ENCODE measurements at places on chromosomes 7 and 10.

- DNase-seq, result no peak
These were observed 16.7 kb downstream of the FAM53B start for GRCh38 chr10:124727361-124727960.

DNA sequence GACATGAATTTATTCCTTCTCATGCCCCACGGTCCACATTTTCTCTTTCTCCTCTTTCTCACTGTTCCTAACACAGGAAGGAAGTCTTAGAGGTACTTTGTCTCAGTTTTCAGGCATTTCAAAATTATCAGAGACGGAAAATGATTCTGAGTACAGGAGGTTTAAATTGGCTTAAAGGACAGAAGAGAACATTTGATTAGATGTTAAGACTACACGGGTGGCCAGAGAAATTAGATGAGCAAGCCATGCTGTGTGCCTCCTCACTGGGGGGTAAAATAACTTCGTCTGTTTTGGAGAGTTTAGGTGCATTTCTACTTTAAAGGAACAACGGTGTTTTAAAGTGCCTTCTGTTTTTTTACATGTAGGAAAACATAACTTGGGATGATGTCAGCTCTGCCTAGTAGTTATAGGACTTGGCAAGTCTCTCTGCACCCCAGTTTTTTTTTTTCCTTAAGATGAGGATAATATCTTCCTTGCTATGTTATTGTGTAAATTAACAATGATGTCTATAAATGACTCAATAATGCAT is 66.9 kb downstream of the MCMBP start:
- no peak for DNase-seq

- no peak for DNase-seq
These were observed 243.2 kb downstream of the SDK1 start for GRCh38 chr7:3544202-3544601.

- no peak for DNase-seq
These were observed 554.3 kb downstream of the TYW1 start for GRCh38 chr7:67550801-67551436.

DNA sequence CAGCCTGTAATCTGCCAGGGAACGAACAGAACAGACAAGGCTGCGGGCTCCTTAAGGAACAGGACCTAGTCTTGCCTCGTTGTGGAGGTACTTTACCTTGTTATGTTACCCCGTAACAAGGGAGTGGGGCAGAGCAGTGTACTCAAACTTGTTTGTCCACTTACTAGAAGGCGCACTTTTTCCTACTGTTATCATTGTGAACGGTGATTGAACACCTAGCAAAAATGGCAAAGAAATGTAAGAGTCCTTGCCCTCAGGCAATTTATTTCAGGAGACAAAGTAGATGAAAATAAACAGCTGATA is 620 bp upstream of the IMPDH1 start:
- no peak for DNase-seq

GRCh38 chr7:116546054-116546453 is 21.2 kb downstream of the CAV1 start:
- DNase-seq, result no peak

DNA sequence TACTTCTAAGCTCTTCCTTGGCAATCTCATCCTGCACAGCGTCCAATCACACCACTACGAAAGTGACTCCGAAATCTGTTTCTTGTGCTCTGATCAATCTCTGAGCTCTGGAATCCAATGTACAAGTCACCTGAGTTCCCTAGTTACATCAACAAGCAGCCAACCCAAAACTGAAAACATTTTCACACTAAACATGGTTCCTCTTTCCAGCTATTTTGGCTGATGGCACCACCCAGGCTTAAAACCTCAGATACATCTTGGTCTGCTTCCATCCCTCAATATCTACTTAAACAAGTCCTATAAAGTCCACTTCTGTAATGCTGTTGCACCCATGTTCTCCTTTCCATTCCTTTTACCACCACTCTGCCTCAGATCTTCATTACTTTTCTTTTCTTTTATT is 3.6 kb downstream of the BLOC1S2 start:
- DNase-seq, result no peak

- no peak for DNase-seq
These were observed 15.9 kb downstream of the CROT start for GRCh38 chr7:87361320-87361719.

DNA sequence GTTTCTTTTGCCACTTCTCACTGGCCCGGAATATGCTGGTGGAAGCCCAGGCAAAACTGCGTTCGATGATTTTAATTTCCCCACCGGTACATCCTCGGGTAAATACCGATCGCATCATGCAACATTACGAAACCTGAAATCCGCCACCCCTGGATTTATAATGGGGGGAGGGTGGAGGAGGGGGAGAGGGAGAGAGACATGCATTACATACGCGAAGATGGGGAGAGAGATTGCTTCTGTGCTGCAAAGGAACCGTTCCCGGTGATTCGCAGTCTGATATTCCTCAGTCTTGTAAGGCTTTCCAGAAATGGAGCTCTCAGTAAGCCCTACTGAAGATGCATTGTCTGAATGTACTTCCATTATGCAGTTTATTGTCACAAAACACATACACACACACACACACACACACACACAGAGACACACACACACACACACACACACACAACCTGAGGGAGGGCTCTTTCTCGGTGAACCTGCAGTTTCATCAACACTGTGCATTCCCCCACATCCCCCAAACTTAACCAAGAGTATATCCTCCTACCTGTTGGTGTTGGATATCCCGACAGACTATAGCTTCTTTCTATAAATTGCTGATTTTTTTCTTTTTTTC is 741 bp downstream of the GPR85 start:
- DNase-seq, result no peak

GRCh38 chr7:44079331-44080021 is 2.9 kb downstream of the POLM start:
- DNase-seq, result no peak

DNA sequence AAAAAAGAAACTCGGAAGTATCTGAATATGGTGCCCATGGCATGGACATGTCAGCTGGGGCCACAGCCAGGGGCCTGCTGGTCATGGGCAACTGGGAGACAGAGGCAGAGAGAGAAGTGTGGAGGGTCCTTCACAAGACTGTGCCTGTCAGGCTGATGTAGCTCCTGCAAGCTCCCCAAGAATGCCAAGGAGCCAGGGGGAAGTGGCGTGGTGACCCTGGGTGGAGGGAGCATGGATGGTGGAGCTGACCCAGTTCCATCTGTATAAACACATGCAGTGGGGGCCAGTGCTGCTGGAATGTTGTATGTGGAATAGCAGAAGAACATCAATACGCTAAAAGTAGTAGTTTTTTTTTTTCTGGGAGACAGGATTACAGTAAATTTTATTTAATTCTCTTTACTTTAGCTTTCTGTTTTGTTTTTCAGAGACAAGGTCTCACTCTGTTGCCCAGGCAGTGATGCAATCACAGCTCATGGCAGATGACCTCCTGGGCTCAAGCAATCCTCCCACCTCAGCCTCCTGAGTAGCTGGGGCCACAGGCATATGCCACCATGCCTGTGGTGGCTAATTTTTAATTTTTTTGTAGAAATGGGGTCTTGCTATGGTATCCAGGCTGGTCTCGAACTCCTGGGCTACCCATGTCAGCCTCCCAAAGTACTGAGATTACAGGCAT is 10.5 kb upstream of the ZMIZ2 start:
- DNase-seq, result no peak

GRCh38 chr10:103493916-103494877 is 692 bp downstream of the NEURL1 start:
- no peak for DNase-seq

GRCh38 chr7:30805931-30806330 is 34.7 kb downstream of the MINDY4 start:
- DNase-seq, result no peak

- DNase-seq, result no peak
These were observed 1.5 kb downstream of the PCLO start for GRCh38 chr7:83161186-83161585.

DNA sequence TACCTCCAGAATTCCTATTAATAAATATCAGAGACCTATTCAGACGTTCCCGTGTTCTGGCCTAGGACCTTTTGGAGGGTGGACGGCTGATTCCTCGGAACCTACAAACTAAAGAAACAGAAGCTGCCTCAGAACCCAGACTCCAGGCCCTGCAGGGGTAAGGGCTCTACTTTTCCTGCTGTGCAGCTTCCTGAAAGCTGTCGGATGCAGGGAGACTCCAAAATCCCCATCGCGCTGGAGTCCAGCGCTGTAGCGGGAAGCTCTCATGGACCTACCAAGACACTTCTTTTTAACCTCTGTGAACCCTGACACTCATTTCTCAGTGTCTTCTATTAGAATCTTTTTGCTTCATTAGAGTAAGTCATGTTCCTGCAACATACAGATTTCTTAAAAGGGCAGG is 244.5 kb upstream of the PITRM1 start:
- DNase-seq, result no peak

DNA sequence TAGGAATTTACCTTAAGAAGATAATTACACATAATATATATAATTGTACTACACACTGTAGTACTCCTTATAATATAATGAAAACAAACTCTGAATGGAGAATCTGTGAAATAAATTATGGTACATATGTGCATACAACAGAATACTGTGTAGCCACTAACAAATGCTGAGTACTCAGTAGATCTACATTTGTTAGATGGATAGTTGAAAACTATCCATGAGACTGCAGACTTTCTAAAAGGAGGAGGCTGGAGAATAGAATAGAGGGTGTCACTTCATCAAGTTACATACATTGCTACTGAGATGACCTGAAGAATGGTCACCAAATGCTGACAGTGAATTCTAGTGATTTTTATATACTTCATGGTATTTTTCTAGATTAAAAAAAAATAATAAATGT is 68.7 kb upstream of the OGDHL start:
- no peak for DNase-seq

GRCh38 chr7:121795736-121796135 is 77.2 kb upstream of the PTPRZ1 start:
- no peak for DNase-seq

DNA sequence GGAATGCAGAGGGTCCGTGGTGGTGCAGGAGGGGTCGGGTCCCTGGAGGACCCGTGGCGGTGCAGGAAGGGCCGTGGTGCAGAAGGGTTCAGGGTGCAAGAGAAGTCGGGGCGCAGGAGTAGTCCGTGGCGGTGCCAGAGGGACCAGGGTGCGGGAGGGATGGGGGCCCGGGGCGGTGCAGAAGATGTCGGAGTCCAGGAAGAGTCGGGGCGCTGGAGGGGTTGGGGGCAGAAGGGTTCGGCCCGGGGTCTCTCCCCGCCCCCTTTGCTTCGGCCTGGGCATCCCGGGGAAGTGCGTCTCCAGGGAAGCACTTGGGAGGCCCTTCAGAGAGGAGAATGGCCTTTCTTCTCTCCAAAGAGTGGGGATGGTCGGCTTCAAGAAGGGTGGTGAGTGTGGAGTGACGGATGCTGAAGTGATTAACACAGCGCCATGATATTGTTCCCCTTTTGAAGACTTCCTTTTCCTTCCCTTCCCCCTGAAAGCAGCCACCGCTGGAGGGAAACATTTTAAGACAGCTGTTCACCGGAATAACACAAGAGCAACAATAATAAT is 997 bp downstream of the WDR37 start:
- DNase-seq, result no peak

GRCh38 chr10:69696073-69696731 is 66.2 kb downstream of the FAM241B start:
- DNase-seq, result peak; percentile 70

DNA sequence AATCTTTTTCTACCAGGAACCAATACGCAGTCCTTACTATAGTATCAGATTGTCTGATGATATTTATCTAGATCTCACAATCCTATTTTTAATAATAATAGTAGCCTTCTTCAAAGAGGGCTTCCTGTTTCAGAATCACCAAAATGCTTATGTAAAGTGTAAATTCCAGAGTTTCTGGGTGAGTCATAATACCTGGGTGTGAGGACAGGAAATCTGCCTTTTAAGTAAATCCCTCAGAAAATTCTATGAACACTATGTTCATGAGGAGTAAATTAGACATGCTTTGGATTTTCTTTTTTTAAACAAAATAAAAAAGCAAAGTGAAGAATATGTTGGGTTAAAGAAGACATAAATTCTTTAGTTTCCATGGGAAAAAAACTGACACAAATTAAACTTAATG is 20.5 kb downstream of the DKK1 start:
- peak; percentile 57 for DNase-seq

- DNase-seq, result no peak
These were observed 16.1 kb upstream of the TAS2R40 start for GRCh38 chr7:143205560-143206293.

- peak; percentile 98 for DNase-seq
These were observed 80.2 kb upstream of the PRR15 start for GRCh38 chr7:29483219-29484104.

DNA sequence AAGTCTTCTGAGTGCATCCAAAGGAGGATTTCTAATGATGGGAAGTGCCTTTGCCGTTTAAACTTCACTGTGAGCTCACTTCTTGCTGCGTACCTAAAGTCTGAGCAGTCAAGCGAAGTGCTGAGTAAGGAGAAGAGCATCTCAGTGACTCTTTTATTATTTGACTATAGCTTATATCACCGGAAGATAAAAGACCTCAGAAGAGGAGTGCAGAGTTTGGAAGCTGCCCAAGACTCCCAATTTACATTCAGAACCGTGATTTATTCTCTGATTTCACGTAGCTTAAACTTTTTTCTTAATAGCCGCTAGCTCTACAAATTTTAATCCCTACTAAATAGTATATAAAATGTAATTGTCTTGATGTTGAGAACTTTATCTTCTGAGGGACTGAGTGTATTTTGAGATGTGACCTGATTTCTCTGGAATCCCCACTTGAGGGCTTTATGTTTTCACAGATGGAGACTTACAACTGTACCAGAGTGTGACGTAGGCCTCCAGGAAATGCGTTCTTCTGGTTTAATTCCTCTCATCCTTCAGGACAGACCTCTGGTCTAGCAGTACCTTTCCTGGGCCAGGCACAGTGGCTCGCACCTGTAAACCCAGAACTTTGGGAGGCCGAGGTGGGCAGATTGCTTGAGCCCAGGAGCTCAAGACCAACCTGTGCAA is 51.1 kb downstream of the CAMK1D start:
- DNase-seq, result no peak

DNA sequence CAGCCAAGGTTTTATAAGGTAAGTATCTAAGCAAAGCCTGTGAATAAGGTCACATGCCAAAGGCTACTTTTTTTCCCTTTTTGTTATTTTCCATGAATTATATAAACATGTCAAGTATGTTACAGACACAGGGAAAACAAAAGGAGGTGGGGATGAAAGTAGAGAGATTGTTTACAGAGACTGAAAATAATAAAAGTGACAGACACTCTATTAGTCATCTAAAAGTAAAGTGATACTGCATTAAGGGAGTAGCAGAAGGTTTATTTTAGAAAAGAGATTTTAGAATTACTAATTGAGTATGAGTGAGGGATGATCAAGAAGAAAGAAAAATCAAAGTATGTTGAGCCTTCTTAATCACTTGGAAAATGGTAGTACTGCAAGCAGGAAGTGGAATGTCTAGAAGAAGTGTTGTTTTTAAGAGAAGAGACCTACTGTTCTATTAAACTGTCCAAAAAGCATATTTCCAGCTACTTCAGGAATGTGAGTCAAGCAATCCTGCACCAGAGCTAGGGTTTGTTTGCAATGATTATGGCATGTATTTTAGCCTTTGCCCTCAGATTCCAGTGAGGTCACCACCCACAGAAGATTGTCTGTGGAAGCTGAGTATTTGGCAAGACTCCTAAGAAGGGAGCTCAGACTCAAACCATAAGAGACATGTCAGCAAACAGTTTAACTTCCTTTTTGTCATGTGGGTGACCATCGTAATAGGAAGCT is 177.9 kb upstream of the PLXDC2 start:
- peak; percentile 66 for DNase-seq

- DNase-seq, result no peak
These were observed 305.6 kb downstream of the RPS24 start for GRCh38 chr10:78339251-78339650.

GRCh38 chr10:78260141-78260540 is 226.5 kb downstream of the RPS24 start:
- peak; percentile 69 for DNase-seq

All from HepG2 (cell line).